Stimulated activated CD4-positive, alpha-beta T cell treated with anti-CD3 and anti-CD28 coated beads, TNF-alpha, amount 100 ng/mL, for 24 hours (primary cell): ENCODE measurements at places on chromosomes 5 and 9.

GRCh38 chr9:114505187-114506081 lies at the start of gene WHRN:
WHRN (minus strand) TSS chr9:114505473; CDS start chr9:114504801, 672 bp downstream.
- peak; percentile 82 for DNase-seq

- no peak for DNase-seq
Observed at GRCh38 chr9:87567001-87567400, 69.3 kb downstream of the DAPK1 start.

GRCh38 chr9:114112778-114113584 lies 13.9 kb upstream of the KIF12 start:
- no peak for DNase-seq

GRCh38 chr9:3977614-3978112 lies 322.2 kb downstream of the GLIS3 start:
- no peak for DNase-seq

DNA sequence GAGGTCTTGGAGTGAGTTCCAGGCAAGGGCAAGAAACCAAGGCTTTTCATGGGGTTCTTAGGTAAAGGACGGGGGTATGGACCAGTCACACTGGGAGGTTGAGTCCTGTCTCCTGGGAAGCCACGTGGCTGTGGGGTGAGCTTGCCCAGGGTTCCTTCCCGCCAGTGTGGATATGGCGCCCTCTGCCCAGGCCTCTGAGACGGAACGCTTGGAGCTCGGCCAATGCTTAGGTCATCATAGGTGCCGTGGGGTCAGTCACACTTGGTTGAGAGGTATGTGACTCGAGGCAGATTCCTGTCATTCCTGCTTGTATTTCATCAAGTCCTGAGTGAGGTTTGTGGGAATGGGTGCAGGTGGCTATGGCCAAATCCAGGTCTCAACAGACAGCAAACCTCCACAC lies 46.2 kb downstream of the TENT4A start:
- DNase-seq: no peak

DNA sequence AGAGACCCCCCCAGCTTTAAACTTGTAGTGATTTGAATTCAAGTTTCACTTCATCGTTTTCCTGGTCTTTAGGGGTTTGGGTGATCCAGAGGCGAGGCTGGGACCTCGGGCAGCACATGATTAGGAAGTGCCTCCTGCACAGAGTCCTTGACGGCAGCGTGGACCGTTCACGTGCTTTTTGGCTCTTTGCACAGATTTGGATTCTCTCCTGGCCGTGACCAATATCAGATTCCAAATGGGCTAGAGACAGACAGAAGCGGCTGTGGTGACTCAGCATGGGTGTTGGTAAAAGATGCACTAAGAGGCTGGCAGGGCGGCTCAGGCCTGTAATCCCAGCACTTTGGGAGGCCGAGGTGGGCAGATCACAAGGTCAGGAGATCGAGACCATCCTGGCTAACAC lies 117.2 kb upstream of the CACNA1B start:
- no peak for DNase-seq

DNA sequence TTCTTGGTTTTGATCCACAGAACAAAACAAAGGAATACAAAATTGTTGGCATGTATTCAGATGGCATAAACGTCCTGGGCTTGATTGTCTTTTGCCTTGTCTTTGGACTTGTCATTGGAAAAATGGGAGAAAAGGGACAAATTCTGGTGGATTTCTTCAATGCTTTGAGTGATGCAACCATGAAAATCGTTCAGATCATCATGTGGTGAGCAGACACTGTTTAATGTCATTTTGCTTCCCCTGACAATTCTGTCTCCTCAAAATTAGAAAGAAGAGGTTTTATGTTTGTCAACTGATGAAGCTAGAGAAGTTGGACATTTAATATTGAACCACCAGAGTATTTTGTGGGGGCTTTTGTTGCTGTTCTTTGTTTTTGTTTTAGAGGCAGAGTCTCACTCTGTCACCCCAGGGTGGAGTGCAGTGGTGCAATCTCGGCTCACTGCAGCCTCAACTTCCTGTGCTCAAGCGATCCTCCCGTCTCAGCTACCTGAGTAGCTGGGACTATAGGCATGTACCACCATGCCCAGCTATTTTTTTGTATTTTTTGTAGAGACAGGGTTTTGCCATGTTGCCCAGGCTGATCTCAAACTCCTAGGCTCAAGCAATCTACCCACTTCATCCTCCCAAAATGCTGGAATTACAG lies 82.0 kb downstream of the SLC1A1 start:
- DNase-seq: no peak

DNA sequence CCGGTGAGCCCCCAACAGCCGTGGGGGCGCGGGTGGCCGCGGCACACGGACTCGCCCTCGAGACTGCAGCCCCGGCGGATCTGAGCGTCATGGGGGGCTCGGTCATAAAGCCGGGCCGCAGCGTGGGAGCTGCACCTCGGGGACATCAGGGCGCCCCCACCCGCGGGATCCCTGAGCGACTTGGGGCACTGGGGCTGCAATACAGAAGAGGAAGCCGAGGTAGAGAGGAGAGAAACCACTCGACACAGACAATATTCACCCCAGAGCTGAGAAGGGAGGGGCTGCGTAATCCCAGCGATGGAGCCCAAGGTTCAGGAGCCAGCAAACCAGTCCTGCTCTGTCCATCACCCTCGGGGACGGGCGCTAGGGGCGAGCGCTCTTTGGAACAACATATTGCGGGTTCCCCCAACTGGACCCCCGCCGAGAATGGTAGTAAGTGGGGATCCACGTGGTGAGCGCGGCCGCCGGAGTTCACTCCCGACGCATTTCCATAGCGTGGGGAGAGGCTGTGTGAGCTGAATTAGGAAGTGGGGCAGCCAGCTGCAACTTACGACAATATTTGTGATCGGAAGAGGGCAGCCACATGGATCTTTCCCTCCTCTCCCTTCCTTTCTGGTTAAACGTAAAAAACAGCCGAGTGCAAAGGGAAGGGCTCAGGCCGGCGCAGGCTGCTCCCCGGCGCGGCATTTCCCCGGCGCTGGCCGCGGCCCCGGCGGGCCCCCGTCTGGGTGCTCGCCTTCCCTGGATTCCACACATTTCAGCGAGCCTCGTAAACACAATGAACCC lies 9.9 kb downstream of the PTCH1 start:
- DNase-seq: no peak

GRCh38 chr5:6059137-6059800 lies 319.1 kb downstream of the MED10 start:
- DNase-seq: no peak

DNA sequence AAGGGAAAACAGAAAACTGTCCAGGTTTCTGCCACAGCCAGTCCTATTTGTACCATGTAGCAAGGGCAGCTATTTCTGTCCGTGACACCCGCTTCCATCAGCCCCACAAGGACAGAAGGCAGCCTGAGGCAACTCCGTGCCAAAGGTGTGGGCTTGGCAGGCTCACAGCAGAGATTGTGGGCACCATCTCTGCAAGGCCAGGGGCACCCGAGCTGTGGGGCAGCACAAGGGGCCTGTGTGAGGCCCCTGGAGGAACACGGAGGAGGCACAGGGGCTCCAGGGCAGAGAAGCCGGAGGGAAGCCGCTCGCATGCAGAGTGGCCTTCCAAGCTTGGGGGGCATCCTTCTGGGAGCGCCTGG lies 43.5 kb downstream of the COL23A1 start:
- DNase-seq: no peak

- DNase-seq: no peak
Observed at GRCh38 chr9:125994066-125994943, 247.1 kb downstream of the PBX3 start.

GRCh38 chr5:39503155-39503554 lies 78.4 kb upstream of the DAB2 start:
- DNase-seq: no peak

GRCh38 chr9:135994501-135995192 lies 33.5 kb upstream of the UBAC1 start:
- no peak for DNase-seq

- no peak for DNase-seq
Observed at GRCh38 chr9:113526841-113527240, 63.3 kb downstream of the RGS3 start.

DNA sequence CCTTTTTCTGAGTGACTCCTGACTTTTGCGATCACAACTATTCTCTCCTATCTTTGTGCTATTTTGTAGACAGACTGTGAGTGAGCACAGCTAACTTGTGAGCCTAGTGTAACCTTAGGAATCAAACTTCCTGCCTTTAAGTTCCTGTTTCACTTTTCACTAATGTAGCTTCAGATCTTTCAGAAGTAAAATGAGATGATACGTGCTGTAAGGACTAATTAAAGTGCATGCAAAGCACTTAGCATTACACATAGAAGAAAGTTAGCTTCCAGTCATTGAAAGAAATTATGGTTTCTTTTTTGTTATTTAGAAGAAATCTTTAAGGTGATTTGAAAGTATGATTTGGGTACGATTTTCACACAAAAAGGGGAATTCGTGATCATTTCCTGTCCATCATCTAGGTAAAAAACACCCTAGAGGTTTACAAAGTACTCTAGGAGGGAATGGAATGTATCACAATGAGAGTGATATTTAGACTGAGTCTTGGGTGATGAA lies 122.7 kb downstream of the ST8SIA4 start:
- DNase-seq: no peak

DNA sequence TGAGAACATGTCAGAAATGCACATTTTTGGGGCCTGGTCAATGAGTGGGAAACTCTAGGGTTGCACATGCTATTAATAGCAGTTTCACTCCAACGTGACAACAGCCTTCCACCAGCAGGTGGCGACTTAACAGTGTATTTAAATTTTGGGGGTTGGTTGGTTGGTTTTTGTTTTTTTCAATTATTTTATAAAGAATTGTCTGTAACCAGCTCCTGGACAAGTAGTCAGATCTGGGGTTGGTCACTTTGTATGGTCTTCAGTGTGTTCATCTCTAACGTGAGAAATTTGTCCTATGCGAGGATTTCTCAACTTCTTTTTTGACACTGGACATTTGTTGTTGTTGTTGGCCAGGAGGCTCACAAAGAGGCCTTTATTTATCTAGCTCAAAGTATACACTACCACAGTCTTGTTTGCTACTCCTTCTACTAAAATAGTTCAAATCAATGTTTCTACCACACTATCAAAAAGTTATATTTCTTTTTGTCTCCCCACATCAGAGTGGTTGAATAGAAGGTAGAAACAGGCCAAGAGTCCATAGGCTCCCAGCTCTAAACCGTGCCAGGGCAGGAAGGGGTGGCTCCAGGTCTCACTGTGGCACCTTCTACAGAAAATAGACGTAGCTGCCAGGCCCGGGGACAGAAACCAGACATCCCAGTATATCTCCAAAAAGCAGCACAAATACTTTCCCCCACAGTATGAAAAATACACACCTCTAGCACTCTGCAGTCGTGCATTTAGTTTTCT lies 110.4 kb downstream of the TRPM6 start:
- DNase-seq: no peak

DNA sequence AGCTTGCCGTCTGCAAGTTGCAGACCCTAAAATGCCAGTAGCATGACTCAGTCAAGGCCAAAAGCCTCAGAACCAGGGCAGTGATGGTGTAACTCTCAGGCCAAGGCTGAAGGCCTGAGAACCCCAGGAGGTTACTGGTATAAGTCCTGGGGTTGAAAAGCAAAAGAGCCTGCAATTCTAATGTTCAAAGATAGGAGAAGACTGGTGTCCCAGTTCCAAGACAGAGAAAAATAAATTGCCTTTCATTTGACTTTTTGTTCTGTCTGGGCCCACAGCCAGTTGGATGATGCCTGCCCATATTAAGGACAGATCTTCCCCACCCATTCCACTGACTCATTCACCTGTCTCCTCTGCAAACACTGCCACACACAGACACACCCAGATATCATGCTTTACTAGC lies 673.2 kb downstream of the CDH18 start:
- no peak for DNase-seq

GRCh38 chr9:79969393-79970145 lies 397.8 kb downstream of the TLE4 start:
- DNase-seq: no peak

DNA sequence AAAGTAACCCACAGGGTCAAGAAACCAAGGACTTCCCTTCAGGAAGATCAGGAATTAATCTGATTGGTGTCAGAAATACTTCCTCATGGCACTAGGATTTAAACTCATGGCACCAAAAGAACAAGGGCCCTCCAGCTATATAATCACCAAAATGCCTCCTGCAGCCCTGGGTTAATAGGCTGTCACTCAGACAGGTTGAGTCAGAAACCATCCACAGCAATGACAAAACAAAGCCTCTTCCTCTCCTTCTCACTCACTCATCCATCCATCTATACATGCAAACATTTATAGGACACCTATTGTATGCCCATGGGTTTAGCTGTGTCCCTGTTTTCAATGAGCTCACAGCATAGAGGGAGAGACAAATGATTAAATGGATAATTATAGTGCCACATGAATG lies 62.5 kb upstream of the SPOCK1 start:
- no peak for DNase-seq

- DNase-seq: no peak
Observed at GRCh38 chr9:2729003-2729402, 11.7 kb downstream of the KCNV2 start.

DNA sequence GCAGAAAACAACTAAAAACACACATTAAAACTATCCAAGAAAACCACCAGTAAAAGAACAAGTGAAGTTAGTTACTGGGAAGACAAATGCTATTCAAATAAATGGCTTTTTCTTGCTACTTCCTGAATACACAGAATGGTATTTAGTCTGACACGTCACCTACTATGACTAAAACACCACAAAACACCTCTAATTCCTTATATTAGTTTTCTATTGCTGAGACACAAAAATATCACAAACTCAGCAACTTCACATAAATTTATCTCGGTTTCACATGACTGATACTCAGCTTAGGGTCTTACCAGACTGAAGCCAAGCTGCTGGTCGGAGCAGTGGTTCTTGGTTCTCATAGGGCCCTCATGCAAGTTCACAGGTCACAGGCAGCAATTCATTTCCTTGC lies 5.4 kb downstream of the DMAC1 start:
- no peak for DNase-seq

DNA sequence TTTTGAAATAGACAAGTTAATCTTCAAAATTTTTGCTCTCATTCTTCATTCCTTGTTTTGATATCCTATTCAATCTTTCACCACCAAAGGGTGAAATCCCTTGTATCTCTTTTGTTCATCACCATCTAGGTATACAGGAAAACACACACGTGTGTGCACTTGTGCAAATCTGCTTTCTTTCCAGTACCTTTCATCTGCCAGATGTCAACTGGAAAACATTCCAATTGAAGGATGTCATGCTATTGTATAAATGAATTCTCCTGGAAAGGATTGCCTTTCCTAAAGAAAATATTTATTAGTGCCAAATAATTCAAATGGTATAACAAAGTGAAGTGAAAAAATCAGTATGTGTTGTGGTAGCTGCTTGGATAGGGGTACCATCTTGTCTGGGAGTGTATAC lies 123.7 kb downstream of the RANBP17 start:
- DNase-seq: no peak

DNA sequence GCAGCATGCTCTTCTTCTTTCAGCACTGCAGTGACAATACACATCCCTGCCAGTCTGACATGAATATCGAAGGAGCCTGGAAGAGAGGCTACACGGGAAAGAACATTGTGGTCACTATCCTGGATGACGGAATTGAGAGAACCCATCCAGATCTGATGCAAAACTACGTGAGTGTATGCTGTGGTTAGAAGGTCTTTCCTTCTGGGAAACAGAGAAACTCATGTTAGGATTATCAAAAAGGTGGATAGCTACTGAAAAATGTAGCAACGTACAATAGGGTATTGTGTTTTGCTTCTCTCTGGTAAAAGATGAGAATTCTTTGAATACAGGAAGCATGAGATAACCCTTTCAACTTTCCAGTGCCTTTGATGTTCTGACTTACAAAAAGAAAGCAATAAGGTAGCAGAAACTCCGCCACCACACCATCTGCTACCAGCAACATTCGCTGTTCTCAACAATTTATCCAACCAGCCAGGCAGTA lies 133.3 kb downstream of the PCSK5 start:
- DNase-seq: no peak

GRCh38 chr5:112419164-112419985 lies at the start of gene EPB41L4A:
EPB41L4A (minus strand) TSS chr5:112419277; CDS start chr5:112419039, 238 bp downstream.
- no peak for DNase-seq
